ENCODE measurements at places on chromosomes 13 and 19. TPM values are rescaled to one million over a fixed set of nuclear protein-coding genes. Genes with fewer than 3 reads are reported as not detected.

Gene KCNN1
- total RNA-seq = not detected

Gene IGFL2
- not detected for total RNA-seq

Gene PRDX2
- 234 TPM for total RNA-seq

Gene SOX1
- total RNA-seq = not detected

Gene FFAR3
- 0.63 TPM for total RNA-seq

Gene CAPNS1
- total RNA-seq = 539 TPM

Gene CLEC17A
- not detected for total RNA-seq

Gene UFM1
- total RNA-seq = 41.2 TPM

Gene QPCTL
- 9.1 TPM for total RNA-seq

Gene TEAD2
- total RNA-seq = not detected

Gene TMEM259
- total RNA-seq = 181 TPM

Gene FARP1
- 0.75 TPM for total RNA-seq

Gene OR10H1
- total RNA-seq = not detected

Gene SLITRK5
- total RNA-seq = under 0.01 TPM

Gene CATSPERD
- not detected for total RNA-seq
